Endothelial cell of umbilical vein (primary cell): ENCODE measurements at places on chromosomes 7 and 10. TPM values are rescaled to one million over a fixed set of nuclear protein-coding genes. Genes with fewer than 3 reads are reported as not detected.
A peak's percentile ranks its signal among the peaks of the same experiment; 100 is the strongest.

The CPXM2 gene
- total RNA-seq, result 0.42 and 2.7 TPM in 2 replicates

GRCh38 chr10:132142396-132143161, 44.2 kb upstream of the DPYSL4 start:
- DNase-seq, result no peak

The TMEM60 gene
- total RNA-seq, result 15.0 and 15.8 TPM in 2 replicates

DNA sequence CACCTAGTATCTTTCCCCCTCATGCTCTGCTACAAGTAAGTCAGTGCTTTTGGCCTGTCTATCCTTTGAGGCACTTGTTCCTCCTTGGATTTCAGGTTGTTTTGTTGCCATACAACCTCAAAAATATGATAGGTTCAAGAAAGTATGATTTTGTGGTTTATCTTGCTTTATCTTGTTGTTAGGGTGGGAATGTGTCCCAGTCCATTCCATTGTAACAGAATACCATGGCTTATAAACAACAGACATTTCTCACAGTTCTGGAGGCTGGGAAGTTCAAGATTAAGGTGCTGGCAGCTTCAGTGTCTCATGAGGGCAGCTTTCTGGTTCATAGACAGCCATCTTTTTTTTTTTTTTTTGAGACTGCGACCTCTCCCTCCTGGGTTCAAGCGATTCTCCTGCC, 72.1 kb downstream of the TMEM270 start:
- no peak for DNase-seq

GRCh38 chr7:135253851-135254771, 20.5 kb downstream of the STRA8 start:
- peak; percentile 89 for DNase-seq

DNA sequence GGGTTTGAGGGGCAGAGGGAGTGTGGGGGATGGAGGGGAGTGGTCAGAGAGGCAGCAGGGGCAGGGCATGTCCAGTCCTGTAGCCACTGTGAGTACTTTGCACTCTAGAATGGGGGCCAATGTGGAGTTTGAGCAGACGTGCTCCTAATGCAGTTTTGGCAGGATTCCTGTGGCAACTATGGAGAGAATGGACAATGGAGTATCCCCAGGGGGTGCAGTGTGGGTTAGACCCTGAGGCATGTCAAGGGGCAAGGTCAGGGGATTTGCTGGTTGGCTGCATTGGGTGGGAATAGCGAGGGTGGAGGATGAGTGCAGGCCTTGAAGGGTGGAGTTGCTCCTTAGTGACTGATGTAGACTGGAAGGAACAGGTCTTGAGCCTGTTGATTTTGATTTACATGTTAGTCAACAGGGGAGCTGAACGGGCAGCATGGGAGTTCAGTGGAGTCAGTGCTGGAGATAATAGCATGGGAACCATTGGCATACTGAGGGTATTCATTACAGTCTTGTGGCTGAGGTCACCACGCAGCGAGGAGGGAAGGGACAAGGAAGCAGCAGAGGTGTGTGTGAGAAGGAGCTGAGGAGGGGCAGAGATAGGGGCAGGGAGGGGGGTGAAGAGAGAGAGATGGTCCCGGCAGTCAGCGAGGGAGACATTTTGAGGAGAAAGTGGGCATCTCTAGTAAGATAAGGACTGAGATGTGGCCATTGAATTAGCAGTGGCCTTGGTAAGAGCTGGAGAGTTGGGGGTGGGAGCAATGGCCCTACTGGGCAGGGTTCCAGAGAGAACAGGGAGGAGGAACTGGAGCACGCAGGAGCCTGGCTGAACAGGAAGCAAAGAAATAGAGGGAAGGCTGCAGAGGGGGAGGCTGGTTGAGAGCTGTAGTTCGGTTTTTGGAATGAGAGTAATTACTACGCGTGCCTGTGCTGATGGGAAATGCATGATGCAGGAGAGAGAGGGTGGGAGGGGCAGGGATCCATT, 112.7 kb downstream of the CCNY start:
- DNase-seq, result peak; percentile 64

DNA sequence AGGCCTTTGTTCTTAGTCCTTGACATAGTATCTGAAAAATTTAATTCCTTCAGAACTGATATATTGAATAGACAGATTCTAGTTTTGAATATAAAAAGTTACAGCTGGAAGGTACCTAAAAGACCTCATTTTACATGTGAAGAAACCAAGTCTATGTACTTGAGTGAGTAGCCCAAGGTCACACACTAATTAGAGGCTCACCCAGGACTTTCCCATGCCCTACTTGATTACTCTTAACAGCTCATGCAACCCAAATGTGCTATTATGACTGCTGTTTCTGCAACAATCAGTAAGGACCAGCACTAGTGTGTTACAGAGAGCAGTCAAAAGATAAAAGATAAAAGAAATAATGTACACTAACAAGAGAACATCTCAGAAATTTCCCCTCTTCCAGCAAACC, 40.7 kb upstream of the BET1 start:
- no peak for DNase-seq

The MALRD1 gene
- total RNA-seq, result not detected in 2 replicates

The DGKB gene
- 0.44 TPM in 1 of 2 replicates, not detected in the other for total RNA-seq

The CAV1 gene
- 1,126 and 1,483 TPM in 2 replicates for total RNA-seq

DNA sequence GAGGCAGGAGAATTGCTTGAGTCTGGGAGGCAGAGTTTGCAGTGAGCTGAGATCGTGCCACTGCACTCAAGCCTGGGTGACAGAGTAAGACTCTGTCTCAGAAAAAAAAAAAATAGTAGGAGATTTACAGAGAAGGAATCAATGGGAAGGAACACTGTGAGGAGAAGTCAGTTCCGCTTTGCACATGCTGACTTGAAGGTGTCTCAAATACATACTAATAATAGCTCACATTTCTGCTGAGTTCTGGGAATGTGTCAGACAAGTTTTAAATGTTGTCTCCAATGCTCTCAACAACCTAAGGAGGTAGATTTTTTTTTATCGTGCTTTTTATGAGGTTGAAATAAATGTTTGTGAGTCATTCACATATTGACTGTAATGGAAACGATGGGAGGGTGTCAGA, 654.9 kb upstream of the CELF2 start:
- DNase-seq, result no peak

DNA sequence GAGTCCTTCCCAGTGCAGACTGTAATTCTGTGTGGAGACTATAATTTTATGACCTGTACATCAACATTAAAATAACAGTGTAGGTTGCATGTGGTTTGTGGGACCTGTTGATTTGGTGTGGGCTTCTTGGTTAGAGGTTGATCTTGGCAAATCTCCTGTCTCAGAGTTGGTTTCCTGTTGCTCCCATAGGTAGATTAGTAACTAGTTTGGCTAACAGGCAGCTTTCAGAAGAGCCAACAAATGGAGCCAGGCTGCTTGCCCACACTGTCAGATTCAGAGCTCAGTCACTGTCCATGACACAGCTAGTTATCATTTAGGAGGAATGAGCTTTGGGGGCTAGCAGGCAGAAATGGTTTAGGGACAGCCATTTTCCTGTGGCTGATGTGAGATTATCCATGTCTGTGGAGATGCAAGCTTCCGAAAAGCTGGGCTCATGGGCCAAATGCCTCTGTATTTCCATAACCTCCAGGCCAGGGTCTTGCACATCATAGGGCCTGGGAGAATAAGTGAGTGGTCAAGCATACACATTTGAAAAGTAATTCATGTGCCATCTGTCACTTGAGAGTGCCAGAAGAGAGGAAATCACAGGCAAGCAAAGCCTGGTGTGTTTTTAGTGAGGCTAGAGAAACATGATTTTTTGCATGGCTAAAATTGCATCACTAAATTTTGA, 33.4 kb downstream of the CCM2 start:
- no peak for DNase-seq

- no peak for DNase-seq
Measured at GRCh38 chr7:3204526-3204925, 96.5 kb upstream of the SDK1 start.

The ELMO1 gene
- total RNA-seq, result 23.5 and 30.6 TPM in 2 replicates

The GARS1 gene
- total RNA-seq, result 194 and 206 TPM in 2 replicates

The LAMB1 gene
- 703 and 734 TPM in 2 replicates for total RNA-seq

- DNase-seq, result no peak
Measured at GRCh38 chr7:42758124-42758523, 153.7 kb downstream of the C7orf25 start.

The GIMAP5 gene
- total RNA-seq, result 0.44 and 0.85 TPM in 2 replicates

The TLX1 gene
- total RNA-seq, result not detected in 2 replicates

The UTF1 gene
- not detected in 2 replicates for total RNA-seq

DNA sequence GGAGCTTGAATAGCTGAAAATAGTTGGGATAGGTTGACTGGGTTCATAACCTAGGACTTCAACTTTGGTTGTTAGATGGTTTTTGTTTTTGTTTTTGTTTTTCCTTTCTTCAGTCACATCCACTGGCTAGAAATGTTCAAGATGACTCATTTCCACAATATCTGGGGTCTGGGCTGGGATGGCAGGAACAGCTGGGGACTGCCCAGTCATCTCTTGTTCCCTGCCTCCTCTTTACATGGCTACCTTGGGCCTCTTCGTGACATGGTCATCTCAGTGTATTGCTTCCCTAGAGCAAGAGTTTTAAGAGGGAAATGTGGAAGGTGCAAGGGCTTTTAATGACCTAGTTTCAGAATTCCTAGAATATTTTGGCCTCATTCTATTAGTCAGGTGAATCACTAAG, 915.8 kb downstream of the XPNPEP1 start:
- no peak for DNase-seq

DNA sequence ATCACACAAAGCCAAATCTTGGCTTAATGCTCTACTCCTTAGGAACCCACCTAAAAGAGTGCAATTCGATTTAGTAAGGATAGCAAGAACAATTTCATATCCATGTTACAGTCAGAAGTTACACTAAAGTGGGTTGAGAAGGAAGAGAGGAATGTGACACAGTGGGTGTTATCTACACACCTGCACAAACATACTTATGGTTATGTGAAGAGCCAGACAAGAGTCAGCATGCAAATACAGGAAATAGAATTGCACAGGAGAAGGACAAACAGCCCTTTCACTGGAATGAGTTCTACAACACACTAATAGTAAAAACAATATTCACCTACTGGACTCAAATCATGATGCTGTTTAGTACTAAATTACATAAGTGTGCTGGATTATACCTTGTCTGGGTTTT, 262.8 kb downstream of the DGKB start:
- no peak for DNase-seq

DNA sequence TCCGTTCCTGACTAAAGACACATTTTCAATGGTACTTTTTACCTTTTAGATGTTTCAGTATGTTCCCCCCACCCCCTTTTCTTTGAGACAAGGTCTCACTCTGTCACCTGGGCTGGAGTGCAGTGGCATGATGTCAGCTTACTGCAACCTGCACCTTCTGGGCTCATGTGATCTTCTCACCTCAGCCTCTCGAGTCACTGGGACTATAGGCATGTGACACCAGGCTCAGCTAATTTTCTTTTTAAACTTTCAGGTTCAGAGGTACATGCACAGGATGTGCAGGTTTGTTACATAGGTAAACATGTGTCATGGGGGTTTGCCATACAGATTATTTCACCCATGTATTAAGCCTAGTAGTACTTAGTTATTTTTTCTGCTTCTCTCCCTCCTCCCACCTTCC, 99.3 kb upstream of the RPA3 start:
- no peak for DNase-seq

The AQP1 gene
- 11.6 and 15.9 TPM in 2 replicates for total RNA-seq

The LIPJ gene
- 0.09 TPM in 1 of 2 replicates, not detected in the other for total RNA-seq

The CLCN1 gene
- not detected in 2 replicates for total RNA-seq

DNA sequence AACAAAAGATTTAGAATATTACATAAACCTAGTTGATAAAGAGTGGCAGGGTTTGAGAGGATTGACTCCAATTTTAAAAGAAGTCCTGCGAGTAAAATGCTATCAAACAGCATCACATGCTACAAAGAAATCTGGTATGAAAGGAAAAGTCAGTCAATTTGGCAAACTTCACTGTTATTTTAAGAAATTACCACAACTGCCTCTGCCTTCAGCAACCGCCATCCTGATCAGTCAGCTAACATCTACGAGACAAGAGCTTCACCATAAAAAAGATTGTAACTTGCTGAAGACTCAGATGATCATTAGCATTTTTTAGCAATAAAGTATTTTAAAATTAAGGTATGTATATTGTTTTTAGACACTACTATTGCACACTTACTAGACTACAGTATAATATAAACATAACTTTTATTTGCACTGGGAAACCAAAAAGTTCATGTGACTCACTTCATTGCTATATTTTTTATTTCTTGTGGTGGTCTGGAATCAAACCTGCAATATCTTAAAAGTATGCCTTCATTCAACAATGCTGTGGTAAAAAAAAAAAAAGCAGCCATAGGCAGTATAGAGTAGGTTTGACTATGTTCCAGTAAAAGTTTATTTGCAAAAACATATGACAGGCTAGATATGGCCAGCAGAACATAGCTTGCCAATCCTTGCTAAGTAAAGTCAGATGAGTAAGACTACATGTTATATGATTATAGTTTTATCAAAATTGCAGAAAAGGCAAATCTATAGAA, 74.4 kb downstream of the GLCCI1 start:
- DNase-seq, result no peak

The FAM221A gene
- total RNA-seq, result 6.1 and 8.1 TPM in 2 replicates

The TNRC18 gene
- 64.6 and 65.0 TPM in 2 replicates for total RNA-seq

The SAP25 gene
- total RNA-seq, result 2.4 and 3.2 TPM in 2 replicates

The BPGM gene
- 28.3 and 44.4 TPM in 2 replicates for total RNA-seq

GRCh38 chr7:86592185-86592584, 51.5 kb upstream of the GRM3 start:
- no peak for DNase-seq

- DNase-seq, result no peak
Measured at GRCh38 chr10:93110472-93111146, 36.9 kb downstream of the CYP26A1 start.

The ORC5 gene
- 18.6 and 21.1 TPM in 2 replicates for total RNA-seq
